Stimulated activated CD8-positive, alpha-beta memory T cell treated with anti-CD3 and anti-CD28 coated beads, Interleukin-4, amount 100 ng/mL, for 1 hour (primary cell): ENCODE measurements at places on chromosomes 1 and 21.

DNA sequence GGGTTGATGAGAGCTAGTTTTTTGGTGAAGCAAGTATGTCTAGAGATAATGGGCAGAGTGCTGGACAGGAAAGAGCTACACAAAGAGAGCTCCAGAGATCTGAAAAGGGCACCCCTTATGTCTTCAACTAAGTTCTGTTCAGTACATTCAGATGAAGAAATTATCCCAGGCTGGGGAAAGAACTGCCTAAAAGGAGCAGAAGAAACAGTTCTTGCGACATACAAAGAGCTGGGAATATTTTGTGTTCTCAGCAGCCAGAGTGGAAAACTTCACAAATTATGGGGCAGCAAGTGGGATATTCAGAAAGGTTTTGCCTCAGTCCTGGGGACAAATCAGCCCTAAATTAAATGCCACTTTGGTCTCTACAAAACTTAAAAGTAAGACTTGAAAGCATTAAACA is 17.4 kb upstream of the CCN1 start:
- no peak for DNase-seq

GRCh38 chr21:31161157-31161556 is 122.9 kb upstream of the KRTAP19-8 start:
- DNase-seq: no peak

DNA sequence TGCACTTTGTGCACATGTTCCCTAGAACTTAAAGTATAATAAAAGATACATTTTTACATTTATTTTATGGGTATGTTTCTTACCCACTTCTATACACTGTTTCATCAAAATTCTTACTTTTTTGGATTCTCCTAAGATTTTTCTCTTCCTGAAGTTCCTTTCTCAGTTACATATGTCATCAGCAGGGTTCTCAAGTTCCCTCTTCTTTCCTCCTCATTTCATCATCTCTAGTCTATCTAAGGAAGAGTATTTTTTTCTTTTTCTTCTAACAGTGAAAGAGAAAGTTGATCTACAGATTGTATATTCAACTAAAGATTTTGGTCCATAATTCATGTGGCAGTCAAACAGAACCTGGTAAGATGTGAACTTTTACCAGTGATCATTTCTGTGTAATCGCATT is 41.2 kb upstream of the CYYR1 start:
- DNase-seq: no peak

GRCh38 chr1:224266915-224267856 is 62.8 kb downstream of the NVL start:
- DNase-seq: no peak

- no peak for DNase-seq
These were observed 21.8 kb upstream of the LRRC53 start for GRCh38 chr1:74534241-74534640.
